ENCODE measurements at places on chromosomes 5 and 9.

DNA sequence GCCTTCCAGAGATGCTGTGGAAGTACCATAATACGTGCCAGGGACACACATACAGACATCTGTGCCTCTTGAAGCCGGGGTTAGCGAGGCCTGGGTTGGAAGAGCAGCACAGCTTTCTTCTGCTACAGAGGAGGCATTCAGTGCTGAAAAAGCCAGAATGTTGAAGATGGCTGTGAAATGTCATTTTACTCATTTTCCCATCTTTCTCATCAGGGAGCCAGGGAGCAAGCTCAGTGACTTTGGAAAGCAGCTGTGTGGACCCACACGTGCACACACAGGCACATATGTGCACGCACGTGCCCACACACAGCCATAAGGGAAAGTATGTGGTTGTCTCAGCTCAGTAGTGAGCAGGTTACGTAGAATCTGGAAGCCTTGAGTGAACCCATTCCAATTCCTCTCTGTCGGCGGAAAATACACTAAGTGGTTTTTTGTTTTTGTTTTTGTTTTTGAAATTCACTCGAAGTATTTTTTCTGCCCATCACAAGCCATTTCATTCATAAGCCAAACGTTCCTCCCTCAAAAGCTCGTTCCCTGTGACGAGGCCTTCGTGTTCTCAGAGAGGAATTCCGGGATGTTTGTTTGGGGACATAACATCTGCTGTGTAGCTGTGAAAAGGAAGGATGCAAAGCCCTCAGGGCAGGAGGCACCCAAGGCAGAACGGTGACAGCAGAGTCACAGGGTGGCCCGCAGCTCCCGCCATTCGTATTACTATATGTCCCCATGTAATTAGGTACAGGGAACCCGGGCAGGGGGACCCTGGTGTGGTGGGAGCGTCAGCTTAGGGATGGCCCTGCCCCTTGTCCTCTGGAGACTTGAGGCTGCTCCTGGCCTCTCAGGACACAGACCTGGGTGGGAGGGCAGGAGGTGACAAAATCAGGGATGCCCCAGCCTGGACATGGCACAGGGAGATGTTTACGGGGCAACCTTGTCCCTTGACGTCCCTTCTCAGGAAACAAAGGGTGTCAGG is 29.0 kb upstream of the ANKRD33B start:
- no peak for DNase-seq

- no peak for DNase-seq
These were observed 25.7 kb upstream of the GCNT4 start for GRCh38 chr5:75078027-75078426.

- DNase-seq = no peak
These were observed 102.9 kb downstream of the GCNT1 start for GRCh38 chr9:76561900-76562299.

GRCh38 chr9:27528886-27529315 is 713 bp downstream of the MOB3B start:
- DNase-seq = peak; percentile 14

GRCh38 chr5:58475404-58475803 is 15.5 kb upstream of the PLK2 start:
- DNase-seq = no peak

DNA sequence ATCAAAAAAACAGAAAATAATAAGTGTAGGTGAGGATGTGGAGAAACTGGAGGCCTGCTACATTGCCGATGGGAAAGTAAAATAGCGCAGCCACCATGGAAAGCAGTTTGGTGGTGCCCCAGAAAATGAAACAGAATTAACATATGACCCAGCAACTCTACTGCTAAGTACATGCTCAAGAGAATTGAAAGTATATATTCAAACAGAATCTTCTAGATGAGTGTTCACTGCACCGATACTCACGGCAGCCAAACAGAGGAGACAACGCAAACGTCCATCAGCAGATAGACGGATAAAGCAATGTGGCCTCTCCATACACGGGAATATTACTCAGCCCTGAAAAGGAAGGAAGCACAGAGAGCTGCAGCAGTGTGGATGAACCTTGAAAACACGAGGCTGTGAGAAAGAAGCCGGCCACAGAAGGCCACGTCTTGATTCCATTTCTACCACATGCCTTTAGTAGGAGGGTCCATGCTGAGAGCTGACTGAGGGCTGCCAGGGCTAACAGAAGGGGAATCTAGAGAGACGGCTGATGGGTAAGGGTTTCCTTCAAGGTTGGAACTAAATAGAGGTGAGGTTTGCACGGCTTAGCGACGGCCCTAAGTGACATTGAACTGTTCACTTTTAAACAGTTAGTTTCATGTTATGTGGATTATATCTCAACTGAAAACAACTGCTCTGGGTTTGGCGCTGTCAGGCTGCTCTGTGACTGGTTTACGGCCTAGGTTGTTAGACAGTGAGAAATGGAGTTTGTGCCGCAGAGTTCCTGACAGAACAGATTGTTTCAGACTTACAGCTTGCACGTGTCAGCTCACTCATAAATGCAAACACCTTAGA is 29.8 kb downstream of the AHRR start:
- DNase-seq = no peak

GRCh38 chr5:74461251-74461650 is 179.3 kb downstream of the ENC1 start:
- no peak for DNase-seq

GRCh38 chr9:94568972-94569712 is 14.3 kb downstream of the PCAT7 start:
- DNase-seq = no peak

GRCh38 chr5:62231576-62231975 is 74.4 kb upstream of the KIF2A start:
- DNase-seq = no peak

DNA sequence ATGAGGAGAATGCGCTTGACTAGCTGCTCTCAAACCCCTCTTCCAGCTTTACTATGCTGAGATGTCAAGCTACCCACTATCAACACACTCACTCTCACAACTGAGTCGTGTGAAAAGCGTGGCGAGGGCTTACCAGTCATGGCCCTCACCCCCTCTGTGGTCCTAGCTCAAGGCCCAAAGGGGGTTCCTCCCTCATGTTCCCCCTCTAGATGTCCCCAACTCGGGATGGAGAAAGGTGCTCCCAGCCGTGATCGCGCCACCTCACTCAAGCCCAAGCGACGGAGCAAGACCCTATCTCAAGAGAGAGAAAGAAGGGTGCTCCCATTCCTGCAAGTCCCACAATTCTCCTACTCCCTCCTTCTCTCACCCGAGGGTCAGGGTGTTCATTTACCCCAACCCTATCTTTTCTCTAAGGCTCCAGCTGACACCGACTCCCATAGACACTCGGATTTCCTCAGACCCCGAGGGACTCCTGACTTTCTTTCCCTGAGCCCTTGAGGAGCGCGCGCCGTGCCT is 559 bp downstream of the SLC38A9 start:
- no peak for DNase-seq

- no peak for DNase-seq
These were observed 89.7 kb upstream of the IRX2 start for GRCh38 chr5:2841208-2841607.

DNA sequence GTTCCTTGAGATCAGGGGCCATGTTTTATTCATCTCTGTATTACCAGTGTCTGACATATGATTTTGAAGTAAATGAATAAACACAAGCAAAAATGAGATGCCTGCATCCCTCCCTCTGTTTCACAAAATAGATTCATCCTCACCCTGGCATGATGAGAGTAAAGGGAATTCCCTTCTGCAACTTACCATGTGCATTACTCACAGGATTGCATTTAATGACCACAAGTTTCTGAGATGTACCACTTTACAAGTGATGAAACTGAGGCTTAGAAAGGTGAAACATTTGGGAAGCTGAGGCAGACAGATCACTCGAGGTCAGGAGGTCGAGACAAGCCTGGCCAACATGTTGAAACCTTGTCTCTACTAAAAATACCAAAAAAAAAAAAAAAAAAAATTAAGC is 74.2 kb upstream of the TNFSF8 start:
- DNase-seq = no peak
